ENCODE measurements at places on chromosomes 1 and 21.

- no peak for DNase-seq
These were observed 115.7 kb upstream of the IPO9 start for GRCh38 chr1:201713086-201713810.

GRCh38 chr21:30463713-30464112 is 16.5 kb downstream of the KRTAP19-1 start:
- DNase-seq = peak; percentile 12

DNA sequence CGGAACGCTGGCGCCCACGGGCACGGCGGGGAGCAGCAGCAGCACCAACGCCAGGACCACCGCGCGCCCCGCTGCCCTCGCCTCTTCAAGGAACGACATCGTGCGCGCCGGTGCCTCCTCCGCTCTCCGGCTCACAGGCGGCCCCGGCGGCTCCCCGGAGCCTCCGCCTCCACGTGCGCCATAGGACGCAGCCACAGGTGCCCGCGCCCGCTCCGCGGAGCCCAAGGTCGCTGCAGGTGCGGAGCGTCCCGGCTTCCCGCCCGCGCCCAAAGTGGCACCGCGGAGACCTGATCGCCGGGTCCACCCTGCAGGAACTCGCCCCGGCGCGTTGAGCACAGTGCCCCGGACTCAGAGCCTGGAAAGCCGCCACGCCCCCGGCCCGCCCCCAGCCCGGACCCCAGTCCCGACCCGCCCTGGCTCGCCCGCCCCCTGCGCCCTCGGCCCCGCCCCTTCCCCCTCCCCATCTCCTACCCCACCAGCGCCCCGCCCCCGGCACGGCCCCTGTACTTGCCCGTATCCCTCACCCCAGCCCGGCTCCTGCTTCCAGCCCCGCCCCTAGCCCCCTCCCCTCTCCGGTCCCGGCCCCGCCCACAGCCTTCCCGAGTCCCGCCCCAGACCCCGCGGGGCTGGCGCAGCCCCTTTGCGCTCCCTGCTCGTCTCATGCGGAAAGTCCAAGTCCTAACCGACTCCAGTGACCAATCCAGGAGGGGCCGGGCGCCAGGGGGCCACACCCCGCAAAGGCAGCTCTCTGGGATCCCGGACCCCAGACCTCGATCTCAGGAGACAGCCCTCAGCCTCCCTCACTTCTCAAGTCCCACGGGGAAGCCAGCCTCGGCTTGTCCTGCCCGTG is at the start of gene MEGF6:
TSS of gene MEGF6 (minus strand) at position 339 of the 850 bp plus-strand sequence. CDS start at position 99, 240 bp downstream.
- DNase-seq = peak; percentile 99

- DNase-seq = peak; percentile 39
These were observed 21.3 kb upstream of the RNU1-4 start for GRCh38 chr1:16718908-16719533.

- no peak for DNase-seq
These were observed 50.2 kb upstream of the USP25 start for GRCh38 chr21:15679630-15680029.

DNA sequence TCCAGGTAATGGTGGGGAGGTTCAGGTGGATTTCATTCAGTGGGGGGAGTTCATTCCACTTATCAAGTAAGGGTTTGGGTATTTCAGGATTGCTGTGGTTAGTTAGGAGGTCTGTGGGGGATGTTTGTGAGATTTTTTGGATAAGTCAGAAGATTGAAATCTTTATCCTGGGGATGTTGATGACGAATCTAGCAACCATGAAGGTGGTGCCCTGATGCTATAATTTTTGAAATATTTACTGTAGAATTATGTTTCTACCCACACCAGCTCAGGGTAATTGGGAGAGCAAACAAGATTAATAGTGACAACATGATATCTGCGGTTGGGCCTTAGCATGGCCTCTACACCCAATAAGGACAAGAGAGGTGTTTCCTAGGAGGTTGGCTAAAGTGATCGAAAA is 28.3 kb downstream of the SUCO start:
- DNase-seq = no peak

GRCh38 chr1:210143465-210144062 is 89.0 kb upstream of the SERTAD4 start:
- DNase-seq = peak; percentile 51
